ENCODE measurements at places on chromosomes 7 and 10.

DNA sequence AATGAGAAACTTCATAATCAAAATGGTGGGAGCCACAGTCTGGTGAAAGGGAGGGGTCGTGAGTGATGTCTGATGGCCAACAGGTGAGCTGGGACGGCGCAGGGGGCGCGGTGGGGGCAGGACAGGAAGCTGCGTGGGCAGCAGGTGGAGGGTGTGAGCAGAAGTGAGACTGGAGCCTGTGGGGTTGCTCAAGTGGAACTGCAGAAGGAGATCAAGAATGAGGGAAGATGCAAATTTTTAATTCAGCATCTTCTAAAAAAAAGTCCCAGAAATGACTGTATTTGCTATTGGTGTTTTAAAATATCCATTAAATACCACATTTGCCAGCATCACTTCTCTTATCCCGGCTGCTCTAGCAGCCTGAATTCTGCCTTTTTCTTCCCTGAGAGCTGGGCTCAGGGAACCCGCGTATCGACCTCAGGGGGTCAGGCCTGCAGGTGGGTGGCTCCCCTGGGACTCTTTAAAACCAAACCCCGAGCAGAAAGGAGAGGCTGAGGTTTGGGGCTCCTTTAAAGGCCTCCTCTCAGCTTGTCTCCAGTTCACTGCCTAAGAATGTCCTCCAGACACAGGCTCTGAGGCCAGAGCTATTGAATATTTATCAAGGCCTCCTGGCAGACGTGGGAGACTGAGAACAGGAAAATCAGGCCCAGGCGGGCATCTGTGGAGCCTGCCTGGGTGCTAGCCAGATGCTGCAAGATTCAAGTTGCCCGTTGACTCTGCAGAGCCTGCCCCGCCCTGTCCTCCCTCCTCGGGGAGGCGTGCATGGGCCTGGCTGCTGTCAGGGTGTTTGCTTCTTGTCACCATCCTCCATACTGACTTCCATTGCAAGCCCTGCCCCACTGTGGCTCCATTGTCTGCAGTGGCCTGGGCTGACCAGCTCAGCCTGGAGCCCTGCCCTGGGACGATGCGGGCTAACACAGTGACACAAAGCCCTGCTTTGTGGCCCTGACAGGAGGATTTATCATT lies 53.9 kb downstream of the SYPL1 start:
- no peak for DNase-seq

GRCh38 chr7:66321283-66321682 lies 116.1 kb downstream of the TPST1 start:
- DNase-seq, result no peak

- DNase-seq, result no peak
Measured at GRCh38 chr10:46251857-46252847, 34.6 kb upstream of the ANTXRL start.

- DNase-seq, result no peak
Measured at GRCh38 chr10:112526906-112527305, 79.9 kb downstream of the VTI1A start.

GRCh38 chr7:155145477-155146255 lies 75.5 kb downstream of the HTR5A start:
- DNase-seq, result no peak

DNA sequence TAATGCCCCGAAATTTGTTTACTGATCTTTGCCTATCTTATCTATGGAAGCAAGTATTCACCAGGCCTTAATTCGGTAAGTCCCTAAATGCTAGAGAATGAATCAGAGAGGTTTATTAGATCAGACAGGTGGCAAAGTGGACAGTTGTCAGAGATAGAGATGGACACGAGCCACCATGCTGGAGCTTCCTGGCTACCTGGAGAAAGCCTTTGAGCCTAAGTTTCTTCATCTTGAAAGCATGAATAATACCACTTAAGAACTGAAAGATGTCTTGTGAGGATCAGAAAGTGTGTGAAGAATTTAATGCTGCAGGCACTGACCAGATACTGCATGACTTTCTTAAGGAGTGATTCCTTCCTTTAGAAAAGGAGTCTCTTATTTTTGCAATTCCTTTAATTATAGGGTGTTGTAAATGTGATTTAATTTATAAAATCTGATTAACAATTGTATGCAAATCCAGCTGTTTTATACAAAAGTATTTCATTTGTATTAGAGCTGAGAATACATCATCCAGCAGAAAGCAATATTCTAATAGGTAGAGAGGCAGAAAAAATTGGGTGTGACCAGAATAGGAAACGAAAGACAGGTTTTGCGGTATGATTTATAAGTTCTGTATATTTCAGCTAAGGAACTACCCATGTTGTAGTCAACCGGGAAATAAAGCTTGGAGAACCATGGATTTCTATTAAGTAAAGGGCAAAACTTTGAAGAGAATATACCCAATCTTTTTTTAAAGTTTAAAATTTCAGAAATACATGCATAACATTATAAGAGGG lies 82.7 kb downstream of the SMURF1 start:
- DNase-seq, result peak; percentile 71

DNA sequence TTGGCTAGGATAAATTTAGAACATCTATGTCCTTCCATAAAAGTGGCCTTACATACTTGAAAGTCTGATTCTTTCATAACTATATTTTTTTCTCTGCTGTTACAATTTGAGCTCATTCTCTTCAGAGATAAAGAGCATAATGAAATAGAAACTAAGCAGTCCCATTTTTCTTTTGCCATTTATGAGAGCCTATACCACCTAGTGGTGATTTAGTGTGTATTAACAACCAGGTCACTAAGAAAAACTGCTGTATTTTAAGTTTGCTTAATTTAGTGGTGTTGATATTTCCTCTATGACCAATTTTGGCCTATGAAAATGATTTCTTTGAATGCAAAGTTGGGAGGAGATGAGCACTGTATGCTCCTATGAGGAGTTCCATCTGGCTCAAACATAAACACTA lies 88.7 kb upstream of the ZWINT start:
- no peak for DNase-seq

- no peak for DNase-seq
Measured at GRCh38 chr10:92822060-92822634, 26.2 kb upstream of the EXOC6 start.

- no peak for DNase-seq
Measured at GRCh38 chr7:91824201-91824600, 56.3 kb downstream of the MTERF1 start.

GRCh38 chr10:125084191-125084613 lies 76.2 kb downstream of the CTBP2 start:
- no peak for DNase-seq

GRCh38 chr7:2441430-2442058 lies 34.7 kb downstream of the GRIFIN start:
- DNase-seq, result no peak

DNA sequence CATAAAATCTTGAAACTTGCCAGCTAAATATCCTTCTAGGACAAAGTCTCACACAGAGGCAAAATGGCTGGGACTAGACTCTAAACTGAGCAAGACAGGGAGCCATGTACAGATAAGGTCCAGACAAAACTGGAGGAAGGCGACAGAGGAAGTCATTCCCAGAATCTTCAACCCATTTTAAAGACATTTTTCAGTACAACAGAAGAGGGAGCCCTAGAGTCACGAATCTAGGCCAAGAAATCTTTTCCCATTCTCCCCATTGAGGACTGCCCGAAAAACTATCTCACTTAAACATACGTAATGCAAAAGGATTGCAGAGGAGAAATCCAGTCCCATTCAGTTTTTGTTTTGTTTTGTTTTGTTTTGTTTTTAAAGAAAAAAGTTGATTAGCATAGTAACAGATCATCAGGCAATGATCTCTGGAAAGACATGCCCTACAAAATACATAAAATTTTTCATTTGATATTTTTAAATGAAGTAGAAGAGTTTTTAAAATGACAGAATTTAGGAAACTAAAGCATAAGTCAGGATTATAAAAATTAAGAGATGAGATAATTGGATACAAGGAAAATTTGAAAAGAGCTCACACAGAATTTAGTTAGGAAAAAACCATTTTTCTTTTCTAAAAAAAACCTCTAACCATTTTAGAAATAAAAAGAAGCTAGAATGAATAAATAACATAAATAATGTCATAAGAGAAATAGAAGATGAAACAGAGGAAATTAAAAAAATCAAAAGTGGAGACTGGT lies 16.9 kb upstream of the PRF1 start:
- DNase-seq, result peak; percentile 3

GRCh38 chr7:121574109-121574508 lies 178.0 kb upstream of the FAM3C start:
- DNase-seq, result no peak

DNA sequence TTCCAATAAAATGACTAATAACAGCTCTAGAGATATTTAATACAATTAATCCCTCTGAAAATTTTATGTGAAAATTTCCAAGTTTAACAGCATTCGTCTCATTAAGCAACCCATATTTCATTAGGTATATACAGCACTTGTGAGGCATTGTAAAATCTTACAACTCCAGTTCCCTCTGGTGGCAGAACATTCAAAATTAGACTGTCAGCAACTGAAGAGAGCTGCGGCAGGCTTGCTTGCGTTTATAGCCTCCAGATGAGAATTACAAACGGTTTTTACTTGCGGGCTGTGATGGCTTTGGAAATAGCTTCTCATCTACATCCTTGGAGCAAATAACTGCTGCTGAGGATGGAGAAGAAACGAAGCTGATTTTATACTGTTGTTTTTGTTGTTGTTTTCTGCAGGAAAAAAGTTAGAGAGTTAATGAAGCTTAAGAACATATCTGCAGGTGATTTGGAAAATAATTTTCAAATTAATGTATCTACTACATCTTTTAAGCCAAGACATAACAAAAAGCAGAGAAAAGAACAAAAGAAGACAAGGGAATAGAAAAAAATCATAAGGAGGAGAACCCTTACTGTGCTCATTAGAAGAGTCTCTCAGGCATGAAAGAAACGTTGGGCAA lies 171.3 kb downstream of the MAGI2 start:
- DNase-seq, result peak; percentile 87

DNA sequence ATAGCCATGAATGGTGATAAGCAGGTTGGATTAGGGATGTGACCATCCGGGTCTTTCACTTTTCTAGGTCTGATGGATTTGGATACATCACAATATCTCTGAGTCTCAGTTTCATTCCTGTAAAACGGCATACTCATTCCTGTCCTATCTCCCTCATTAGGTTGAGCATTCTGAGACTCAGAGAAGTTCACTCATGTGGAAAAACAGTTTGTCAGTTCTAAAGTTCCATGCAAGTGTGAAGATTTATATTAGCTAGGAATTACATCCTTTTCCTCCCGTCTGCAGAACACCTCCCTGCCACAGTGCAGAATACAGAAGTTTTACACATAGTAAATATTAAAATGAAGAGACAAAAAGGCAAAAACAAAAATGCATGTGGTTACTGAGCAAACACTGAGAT lies 94.2 kb upstream of the SLC25A13 start:
- DNase-seq, result no peak

- no peak for DNase-seq
Measured at GRCh38 chr10:117860135-117860534, 186.6 kb downstream of the RAB11FIP2 start.

DNA sequence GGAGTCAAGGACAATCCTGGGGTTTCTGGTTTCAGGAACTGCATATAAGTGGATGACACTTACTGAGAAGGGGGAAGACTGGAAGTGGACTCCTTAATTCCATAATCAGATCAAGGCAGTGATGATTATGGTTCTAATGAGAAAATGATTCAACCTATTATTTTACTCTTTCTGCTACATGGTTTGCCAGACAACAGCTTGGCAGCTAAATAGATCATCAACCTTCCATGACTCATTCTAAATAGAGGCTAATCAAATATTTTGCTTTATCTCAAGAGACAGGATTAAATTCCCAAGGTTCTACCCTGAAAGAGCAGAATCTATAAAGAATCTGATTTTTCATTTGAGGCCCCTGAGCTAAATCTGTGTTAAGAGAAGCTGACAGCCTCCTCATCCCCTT lies 46.3 kb downstream of the CNNM1 start:
- no peak for DNase-seq

GRCh38 chr7:34309116-34309515 lies 348.9 kb upstream of the NPSR1 start:
- DNase-seq, result peak; percentile 99

- DNase-seq, result no peak
Measured at GRCh38 chr10:78906734-78907390, 161.9 kb upstream of the ZMIZ1 start.
